ENCODE measurements at places on chromosomes 5 and 9.

GRCh38 chr5:114174131-114174530 is 187.7 kb upstream of the KCNN2 start:
- DNase-seq: no peak

GRCh38 chr9:127267793-127268525 is 3.4 kb downstream of the GARNL3 start:
- no peak for DNase-seq

DNA sequence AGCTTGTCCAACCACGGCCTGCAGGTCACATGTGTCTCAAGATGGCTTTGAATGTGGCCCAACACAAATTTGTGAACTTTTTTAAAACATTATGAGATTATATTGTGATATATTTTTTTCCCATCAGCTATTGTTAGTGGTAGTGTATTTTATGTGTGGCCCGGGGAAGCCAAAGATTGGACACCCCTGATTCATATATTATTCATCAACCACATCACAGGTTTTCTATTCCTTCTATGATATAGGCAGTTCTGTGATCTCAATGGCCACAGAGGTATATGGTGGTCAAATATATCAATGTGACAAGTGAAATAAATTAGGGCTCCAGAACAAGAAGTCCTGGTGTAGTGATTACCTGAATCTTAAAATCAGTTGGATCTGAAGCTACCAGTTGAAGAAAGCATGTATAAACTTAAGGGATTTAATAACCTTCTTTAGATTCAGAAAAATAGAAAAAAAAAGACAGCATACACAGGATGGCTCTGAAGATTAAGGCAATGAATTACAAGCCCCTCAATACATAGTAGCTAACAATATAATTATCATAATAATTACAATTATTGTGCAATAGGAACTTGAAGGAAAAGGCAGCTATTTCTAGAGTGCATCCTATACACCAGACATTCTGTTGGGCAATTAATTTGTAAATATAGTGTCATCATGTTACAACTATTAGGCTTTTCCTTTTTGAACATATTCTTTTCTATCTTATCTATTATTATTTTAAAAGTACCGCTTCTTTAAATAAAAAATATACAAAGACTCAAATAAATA is 530.4 kb upstream of the PTPRD start:
- DNase-seq: no peak

- no peak for DNase-seq
Measured at GRCh38 chr5:164341056-164341619, 835.7 kb downstream of the MAT2B start.

GRCh38 chr5:5423586-5423985 is 1.1 kb downstream of the ICE1 start:
- DNase-seq: no peak

DNA sequence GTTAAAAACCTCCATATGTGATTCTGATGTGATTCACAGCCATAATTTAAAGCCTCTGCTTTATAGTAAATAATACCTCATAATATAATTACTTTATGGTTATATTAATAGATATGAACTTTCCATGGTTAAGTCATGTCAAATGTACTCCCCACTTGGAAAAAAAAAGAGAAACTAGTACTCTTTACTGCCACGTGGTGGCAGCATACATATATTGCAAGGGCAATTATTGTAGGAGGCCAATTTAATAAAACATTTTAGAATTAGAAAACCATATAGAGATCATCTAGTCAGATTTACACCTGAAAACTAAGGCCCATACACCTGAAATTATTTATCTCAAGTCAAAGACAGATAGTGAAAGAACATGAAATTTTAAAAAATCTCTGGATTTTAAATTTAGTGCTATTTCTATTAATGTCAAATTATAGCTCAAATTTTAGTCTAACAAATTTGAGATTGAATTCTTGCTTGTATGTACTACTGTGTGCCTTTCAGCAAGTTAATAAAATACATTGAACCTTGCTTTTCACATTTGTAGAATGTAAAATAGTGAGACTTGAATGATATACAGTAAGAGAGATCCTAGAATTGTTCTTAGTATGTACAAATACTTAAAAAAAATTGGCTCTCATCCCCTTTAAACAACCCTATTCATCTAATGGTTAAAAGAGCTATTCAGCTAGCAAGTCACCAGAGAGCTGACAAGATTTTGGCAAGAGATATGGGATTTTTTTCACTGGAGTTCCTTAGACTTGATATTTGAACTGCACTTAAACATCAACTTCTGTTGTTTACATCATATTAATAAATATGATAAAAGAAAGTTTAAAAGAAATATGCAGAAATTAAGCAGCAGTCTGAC is 603.8 kb downstream of the TLE4 start:
- no peak for DNase-seq

DNA sequence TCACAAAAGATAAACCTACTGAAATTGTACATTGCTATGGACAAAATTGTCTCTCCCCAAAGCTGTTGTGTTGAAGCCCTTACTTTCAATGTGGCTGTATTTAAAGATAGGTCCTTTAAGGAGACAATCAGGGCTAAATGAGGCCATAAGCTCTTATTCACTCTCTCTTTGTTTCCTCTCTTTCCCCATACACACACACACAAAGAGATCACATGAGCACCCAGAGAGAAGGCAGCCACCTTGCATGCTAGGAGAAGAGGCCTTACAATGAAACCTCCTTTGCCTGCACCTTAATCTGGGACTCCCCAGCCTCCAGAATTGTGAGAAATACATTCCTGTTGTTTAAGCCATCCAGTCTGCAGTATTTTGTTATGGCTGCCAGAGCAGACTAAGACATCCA is 1295.6 kb upstream of the CDH6 start:
- DNase-seq: no peak
